ENCODE measurements at places on chromosomes 1 and 21. TPM values are rescaled to one million over a fixed set of nuclear protein-coding genes. Genes with fewer than 3 reads are reported as not detected.

The LAX1 gene
- 0.67 TPM for total RNA-seq

DNA sequence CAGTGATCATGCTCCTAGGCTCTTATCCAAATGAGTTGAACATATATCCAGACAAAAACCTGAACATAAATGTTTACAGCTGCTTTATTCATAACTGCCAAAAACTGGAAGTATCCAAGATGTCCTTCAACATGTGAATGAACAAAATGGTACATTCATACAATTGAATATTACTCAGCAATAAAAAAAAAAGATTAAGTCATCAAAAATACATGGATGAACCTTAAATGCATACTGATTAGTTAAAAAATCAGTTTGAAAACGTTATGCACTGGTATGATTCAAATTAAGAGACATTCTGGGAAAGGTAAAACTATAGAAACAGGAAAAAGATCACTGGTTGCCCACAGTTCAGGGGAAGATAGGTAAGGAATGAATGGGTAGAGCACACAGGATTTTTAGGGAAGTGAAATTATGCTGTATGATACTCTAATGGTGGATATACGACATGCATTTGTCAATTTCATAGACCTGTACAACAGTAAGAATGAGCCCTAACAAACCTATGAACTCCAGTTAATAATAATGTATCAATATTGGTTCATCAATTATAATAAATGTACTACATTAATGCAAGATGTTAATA is 3.1 kb downstream of the LRRC40 start:
- DNase-seq: no peak

DNA sequence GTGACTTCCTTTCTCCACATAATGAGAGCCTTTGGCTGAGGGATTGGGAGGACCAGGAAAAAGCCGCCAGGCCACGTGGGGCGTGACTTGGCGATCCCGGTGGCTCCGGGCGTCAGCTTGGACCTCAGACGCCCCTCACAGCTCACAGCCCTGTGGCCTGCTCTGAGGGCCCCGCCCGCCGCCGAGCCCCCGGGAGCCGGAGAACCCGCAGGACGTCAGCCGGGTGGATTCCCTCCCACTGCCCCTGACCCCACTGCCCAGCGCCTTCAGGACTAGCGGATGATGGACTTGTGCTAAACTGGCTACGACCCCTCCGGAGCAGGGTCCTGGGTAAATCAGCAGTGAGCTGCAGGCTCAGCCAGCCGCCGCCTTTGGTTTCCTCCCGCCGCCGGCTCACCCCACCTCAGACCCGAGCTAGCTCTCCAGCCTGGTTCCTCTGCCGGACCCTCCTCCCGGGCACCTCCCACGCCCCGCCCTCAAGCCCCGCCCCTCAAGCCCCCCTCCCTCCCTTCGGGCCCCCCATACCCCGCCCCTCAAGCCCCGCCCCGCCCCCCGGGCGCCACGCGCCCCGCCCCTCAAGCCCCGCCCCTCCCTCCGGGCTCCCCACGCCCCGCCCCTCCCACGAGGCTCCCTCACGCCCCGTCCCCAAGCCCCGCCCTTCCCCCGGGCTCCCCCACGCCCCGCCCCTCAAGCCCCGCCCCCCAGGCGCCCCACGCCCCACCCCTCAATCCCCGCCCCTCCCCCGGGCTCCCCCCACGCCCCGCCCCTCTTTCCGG is 10.0 kb upstream of the FAAP20 start:
- DNase-seq: no peak

- DNase-seq: no peak
Observed at GRCh38 chr1:213017447-213018273, 2.0 kb upstream of the ANGEL2 start.

The DCDC2B gene
- total RNA-seq: not detected

The CD1C gene
- total RNA-seq: 0.89 TPM

The F3 gene
- 1.0 TPM for total RNA-seq

DNA sequence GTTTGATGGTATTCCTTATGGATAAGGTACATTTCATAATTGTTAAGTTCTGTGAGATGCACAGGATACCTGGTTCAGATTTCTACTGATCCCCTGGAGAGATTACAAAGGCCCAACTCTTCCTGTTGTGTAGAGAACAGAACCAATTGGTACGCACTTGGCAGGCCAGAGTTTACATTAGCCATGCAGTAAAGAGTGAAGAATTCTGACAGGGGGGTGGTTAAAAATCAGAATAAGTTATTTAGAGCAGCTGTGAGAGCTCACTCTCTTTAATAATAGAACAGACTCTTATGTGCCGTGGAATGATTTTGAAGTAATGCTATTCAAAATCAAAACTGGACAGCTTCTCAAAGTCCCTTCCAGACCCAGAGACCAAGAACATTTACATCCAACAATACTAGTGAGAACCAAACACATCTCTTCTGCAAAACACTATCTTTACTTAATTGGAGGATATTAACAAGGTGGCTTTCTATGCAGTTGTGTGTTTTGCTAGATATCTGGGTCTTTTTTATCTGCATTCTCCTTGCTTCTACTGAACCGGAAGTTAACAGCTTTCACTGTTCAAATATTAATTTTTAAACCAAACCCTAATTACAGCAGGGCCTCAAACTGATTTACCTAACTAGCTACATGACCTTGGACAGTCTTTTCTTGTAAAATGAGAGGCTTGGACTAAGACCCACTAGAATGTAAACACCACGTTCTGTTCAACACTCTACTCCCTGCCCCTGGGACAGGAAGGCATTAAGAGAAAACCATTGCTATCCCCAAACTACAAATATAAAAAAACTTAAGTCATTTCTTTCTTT is 4.0 kb downstream of the USP24 start:
- no peak for DNase-seq

The RSBN1 gene
- 7.7 TPM for total RNA-seq

All from liver (tissue), 10 donors.